Left ventricle myocardium inferior (tissue), 1 donor: ENCODE measurements at places on chromosomes 12 and 14. TPM values are rescaled to one million over a fixed set of nuclear protein-coding genes. Genes with fewer than 3 reads are reported as not detected.
A peak's percentile ranks its signal among the peaks of the same experiment; 100 is the strongest.

GRCh38 chr14:101567252-101567651, 6.0 kb downstream of the DIO3 start:
- H3K4me1 ChIP-seq: peaks cover 15% of the 10 kb centered on the region
- no peak overlapping the region for H3K27ac ChIP-seq
- H3K36me3 ChIP-seq: no peaks in the 10 kb centered on the region
- peaks cover 92% of the 10 kb centered on the region for H3K27me3 ChIP-seq

DNA sequence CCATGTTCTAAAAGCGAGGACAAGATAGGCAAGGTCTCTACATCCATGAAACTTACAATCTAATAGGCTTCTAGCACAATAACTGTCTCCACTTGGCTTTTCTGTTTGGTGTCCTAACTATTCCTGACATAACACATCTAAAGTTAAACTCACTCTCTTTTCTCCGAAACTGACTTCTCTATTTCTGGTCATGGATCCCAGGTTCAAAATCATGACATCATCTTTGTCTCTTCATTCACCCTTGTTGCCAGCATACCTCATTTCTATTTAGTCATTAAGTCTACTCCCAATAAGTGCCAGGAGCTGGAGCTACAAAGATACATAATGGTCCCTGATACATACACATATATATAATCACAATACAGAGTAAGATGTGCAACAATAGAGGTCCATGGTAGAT, 53.9 kb upstream of the CEP83 start:
- H3K4me1 ChIP-seq: peaks cover 22% of the 10 kb centered on the region
- no peak overlapping the region for H3K4me3 ChIP-seq
- no peak for DNase-seq

DNA sequence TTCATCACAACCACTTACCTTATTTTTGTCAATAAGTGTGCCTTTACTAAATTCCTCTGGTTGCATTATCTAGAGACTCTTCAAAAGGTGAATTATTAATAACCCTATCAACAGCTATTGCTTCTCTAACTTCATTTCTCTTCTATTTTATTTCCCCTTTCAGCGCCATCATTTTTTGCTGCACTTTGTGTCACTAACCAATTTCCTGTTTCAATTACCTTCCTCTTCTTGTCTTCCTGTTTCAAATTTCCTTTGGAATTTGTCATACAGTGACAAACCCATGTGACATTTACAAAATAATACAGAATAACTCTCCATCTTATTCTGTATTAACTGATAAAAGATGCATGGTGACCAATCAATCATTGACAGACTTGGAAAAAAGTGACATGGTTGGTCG, 12.2 kb upstream of the CLEC2A start:
- no peak overlapping the region for H3K27ac ChIP-seq
- H3K4me3 ChIP-seq: no peak overlapping the region
- H3K36me3 ChIP-seq: no peaks in the 10 kb centered on the region
- H3K27me3 ChIP-seq: peaks cover 9% of the 10 kb centered on the region
- H3K4me1 ChIP-seq: no peaks in the 10 kb centered on the region

GRCh38 chr14:77241955-77242354, 29.1 kb downstream of the NGB start:
- H3K27me3 ChIP-seq: peaks cover 4% of the 10 kb centered on the region
- no peak for DNase-seq

GRCh38 chr12:4164559-4165558, 108.7 kb upstream of the CCND2 start:
- H3K4me1 ChIP-seq: peaks cover 10% of the 10 kb centered on the region
- H3K27ac ChIP-seq: peak overlapping the region; percentile 56
- H3K36me3 ChIP-seq: no peaks in the 10 kb centered on the region
- H3K4me3 ChIP-seq: peak overlapping the region; percentile 68

DNA sequence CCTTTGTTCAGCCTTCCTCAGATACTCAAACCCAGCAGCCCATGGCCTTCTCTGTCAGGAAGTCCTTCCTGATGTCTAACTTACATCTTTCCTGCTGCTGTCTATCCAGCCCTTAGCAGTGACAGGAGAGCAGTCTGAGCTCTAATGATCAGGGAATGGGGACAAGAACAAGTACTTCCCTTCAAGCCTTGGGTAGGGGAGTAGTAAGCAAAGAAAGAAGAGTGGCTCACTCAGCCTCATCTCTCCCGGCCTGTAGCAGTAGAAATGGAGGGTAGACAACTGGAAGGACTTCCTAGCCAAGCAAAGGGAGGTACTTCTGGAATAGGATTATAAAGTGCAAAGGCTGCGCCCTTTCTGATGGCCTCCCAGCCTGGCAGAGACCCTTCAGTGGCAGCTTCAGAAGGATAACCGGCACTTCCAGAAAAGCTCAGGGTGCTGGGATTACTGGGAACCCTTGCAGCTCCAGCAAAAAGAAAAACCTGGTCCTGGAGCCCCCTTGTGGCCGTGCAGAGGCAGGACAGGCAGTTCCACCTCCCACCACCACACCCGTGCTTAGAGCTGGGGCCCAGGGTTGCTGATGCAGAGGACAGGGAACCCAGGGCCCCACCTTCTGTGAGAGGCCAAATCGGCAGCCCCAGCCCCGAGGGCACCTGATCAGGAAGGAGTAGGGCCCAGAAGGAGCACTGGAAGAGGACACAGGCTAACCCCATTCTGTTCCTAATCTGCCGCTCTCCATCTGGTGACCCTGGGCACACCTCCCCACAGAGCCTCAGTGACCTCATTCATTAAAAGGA, 12.4 kb upstream of the SMUG1 start:
- peaks cover 98% of the 10 kb centered on the region for H3K27me3 ChIP-seq
- H3K27ac ChIP-seq: no peak overlapping the region
- H3K4me1 ChIP-seq: no peaks in the 10 kb centered on the region
- no peaks in the 10 kb centered on the region for H3K36me3 ChIP-seq
- peak; percentile 43 for DNase-seq
- no peak overlapping the region for H3K4me3 ChIP-seq

LIN7A gene
- 11.9 TPM for total RNA-seq

MYH6 gene
- 1,823 TPM for total RNA-seq

LPCAT3 gene
- 35.1 TPM for total RNA-seq

TRPV4 gene
- 0.33 TPM for total RNA-seq

ASB2 gene
- total RNA-seq: 251 TPM

CMAS gene
- 34.8 TPM for total RNA-seq
